ENCODE measurements at places on chromosomes 1 and 21.

DNA sequence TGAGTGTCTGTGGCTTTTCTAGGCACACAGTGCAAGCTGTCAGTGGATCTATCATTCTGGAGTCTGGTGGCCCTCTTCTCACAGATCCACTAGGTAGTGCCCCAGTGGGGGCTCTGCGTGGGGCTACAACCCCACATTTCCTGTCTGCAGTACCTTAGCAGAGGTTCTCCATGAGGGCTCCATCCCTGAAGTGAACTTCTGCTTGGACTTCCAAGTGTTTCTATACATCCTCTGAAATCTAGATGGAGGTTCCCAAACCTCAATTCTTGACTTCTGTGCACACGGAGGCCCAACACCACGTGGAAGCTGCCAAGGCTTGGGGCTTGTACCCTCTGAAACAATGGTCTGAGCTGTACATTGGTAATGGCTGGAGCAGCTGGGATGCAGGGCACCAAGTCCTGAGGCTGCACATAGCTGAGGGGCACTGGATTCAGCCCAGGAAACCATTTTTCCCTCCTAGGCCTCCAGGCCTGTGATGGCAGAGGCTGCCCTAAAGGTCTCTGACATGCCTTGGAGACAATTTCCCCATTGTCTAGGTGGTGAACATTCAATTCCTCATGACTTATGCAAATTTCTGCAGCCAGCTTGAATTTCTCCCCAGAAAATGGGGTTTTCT lies 29.2 kb upstream of the TSNAX start:
- DNase-seq: no peak

DNA sequence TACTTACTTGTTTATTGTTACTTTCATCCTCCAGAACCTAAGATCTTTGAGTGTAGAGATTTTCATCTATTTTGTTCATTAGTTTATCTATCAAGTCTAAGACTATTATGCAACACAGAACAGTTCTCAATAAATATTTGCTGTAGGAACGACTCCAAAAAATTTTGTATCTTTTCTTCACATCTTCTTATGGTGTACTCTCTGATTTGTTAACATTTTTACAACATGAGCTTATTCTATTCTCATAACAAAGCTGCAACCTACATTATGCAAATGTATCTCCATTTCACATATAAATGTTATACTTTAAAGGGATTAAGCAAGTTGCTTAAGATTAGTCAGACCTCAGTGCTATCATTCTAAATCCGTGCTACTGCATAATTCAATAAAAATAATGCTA lies 514.2 kb upstream of the ZP4 start:
- DNase-seq: no peak

GRCh38 chr1:208154040-208154439 lies 90.1 kb downstream of the PLXNA2 start:
- DNase-seq: peak; percentile 89

GRCh38 chr21:45829668-45830067 lies 151.9 kb upstream of the COL6A1 start:
- DNase-seq: no peak

DNA sequence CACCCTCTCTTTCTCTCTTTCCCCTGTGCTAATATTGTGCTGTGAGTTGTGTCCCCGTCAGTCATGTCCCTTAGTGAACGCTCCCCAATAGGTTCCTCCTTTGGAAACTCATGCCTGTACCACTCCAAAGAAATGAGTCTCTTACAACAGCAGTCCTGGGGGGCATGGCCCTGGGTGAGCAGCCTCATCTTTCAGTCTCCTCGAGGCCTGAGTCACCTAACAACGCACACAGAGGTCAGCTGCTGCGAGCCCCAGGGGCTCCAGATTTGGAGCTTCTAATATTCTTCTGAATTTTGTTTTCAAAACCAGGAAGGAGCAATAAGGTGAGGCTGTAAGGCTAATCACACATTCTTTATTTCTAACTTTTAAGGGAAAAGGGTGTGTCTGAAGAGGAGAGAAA lies 30.5 kb upstream of the ZBTB8A start:
- no peak for DNase-seq

DNA sequence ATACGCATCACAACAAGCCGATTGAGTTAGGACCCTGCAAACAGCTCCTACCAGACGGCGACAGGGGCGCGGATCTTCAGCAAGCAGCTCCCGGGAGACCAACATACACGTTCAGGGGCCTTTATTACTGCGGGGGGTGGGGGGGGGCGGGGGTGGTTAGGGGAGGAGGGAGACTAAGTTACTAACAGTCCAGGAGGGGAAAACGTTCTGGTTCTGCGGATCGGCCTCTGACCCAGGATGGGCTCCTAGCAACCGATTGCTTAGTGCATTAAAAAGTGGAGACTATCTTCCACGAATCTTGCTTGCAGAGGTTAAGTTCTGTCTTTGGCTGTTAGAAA lies 162.0 kb downstream of the RUNX1 start:
- DNase-seq: no peak

DNA sequence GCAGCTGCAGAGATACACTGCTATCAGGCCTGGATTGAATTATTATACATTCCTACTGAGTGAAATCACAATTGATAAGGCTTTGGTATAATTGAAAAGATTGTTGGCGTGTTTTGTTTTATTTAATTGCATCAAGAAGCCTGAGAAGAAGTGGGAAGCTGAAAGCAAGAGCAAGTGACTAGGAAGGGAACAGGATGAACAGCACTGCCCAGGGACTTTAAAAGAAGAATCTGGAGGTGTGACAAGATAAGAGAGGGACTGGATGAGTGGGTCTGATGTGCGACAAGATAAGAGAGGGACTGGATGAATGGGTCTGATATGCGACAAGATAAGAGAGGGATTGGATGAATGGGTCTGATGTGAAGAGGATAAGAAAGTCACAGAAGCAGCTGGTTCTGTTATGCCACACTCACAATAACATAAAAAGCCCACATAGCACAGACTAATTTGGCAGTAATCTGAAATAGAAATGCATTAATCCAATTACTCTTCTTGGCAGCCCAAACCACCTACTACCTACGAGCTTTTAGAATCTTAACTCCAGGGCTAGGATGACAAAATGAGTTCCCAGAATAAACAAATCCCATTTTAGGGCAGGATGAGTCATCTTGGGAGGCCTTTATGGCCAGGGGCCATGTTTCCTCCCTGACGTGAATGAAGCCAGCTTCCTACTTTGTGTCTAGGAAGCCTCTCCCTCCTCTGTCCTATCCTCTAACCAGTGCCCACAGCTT lies 129.7 kb downstream of the DUSP10 start:
- DNase-seq: peak; percentile 98

GRCh38 chr1:79617777-79618176 lies 611.2 kb upstream of the ADGRL4 start:
- DNase-seq: peak; percentile 1

DNA sequence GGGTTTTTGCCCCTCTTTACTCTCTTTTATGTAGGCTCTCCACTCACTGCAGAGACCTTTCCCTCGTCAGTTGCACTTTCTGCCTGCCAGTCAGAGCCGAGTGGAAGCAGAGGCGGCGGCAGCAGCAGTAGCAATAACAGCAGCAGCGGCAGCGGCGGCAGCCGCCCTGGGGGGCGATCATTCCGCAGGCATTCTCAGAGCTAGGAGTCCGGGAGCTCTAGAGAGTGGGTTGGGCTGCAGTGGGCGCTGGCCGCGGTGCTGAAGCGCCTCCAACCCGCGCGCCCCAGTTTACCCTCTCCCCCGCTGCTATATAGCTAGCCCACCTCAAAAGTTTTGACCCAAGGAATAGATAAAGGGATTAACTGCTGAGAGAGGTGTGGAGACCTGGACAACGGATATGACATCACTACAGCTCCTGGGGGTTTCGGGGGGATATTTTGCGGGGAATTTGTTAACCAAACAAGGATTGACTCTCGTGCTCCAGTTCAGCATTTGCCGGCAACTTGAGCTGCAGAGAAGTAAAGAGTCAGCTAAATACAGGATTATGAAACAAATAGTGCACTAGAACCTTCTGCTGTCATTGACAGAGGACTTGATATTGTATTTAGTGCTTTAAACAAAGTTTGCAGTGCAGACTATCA lies at the start of gene OLFM3:
OLFM3 (minus strand) TSS at position 102 of the 641 bp plus-strand sequence.
- DNase-seq: peak; percentile 73

GRCh38 chr1:150627826-150628410 lies 1.5 kb downstream of the ENSA start:
- no peak for DNase-seq

GRCh38 chr1:99004861-99005442 lies at the start of gene PLPPR5:
TSS of gene PLPPR5 (minus strand) at chr1:99004861. CDS start at chr1:99004671, 190 bp downstream.
- DNase-seq: peak; percentile 29

GRCh38 chr1:53620061-53620855 lies 118.7 kb downstream of the GLIS1 start:
- no peak for DNase-seq

DNA sequence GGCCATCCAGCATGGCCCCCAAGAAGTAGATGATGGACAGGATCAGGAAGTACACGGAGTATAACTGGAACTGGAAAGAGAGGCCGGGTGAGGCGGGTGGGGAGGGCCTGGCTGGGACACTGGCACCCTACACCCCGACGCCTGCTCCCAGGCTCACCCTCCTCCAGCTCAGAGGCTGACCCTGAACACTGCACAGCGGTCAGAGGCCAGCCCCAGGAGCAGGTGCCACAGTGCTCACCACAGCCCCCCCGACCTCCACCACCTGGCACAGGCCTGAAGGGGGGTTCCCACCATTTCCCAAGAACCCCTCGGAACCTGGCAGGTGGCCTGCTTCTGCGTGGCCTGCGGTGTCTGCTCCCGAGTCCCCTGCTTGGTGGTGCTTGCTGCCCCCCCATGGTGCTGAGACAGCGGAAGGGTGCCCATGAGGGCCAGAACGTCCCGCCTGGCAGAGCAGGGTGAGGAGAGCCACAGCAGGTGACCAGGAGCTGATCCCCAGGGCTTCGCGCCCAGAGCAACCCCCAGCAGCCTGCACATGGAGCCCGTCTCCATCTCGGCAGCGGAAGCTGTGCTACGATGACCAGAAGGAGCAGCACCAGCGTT lies 26.1 kb downstream of the SLC19A1 start:
- DNase-seq: no peak

DNA sequence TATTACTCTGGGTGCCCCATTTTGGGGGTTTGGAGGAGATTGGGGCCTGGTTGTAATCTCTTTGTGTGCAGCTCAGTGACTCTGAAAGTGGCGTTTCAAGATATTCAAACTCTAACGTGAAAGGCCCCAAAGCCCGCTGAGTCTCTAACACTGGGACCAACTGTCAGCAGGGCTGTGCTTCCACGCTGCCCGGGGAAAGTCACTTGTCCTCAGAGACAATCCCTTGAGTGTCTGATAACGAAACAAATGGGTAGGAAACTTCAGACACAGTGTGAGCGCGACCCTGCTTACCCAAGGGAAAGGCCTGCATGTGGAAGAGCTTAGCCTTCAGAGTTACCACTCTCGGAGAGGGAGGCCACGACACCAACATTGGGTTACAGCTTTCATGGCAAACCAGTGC lies 837 bp downstream of the UBASH3A start:
- no peak for DNase-seq

- DNase-seq: no peak
Observed at GRCh38 chr1:151156515-151156819, at the start of gene TNFAIP8L2. TSS of gene TNFAIP8L2 (plus strand) at chr1:151156649. CDS start at chr1:151158698, 2,049 bp downstream.

DNA sequence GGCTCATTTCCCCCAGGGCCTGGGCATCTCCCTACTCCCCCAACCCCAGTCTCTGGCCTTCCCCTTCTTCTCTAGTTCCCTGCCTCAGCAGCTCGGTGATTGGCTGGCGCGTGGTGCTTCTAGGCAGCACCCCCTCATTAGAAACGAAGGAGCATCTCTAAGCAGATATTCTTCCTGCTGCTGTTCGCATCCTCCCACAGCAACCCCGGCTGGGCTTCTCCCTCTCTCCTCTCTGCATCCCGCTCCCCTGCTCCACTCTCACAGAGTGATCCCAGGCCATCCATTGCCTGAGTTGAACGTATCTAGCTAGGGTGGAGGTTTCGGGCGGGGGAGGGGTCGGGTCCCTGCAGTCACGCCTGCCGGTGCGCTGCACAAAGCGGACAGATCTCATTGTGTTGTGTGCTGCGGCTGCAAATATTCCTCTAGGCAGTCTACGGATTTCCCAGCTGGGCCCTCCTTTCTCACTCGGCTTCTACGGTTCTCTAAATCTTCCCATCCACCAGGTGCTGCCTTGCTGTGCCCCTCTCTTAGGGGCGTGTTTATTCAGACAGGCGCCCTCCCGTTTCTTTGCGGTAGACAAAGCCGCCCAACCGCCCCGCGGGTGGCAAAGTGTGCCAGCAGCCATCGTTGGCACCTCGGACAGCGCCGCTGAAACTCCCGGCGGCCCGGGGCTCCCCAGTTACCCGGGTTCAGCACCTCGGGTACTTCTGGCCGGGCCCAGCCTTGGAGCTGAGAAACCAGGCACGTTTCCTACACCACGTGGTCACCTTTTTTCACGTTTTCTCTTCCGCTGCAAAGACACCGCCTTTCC lies 2.2 kb downstream of the CACNA1E start:
- DNase-seq: peak; percentile 96

DNA sequence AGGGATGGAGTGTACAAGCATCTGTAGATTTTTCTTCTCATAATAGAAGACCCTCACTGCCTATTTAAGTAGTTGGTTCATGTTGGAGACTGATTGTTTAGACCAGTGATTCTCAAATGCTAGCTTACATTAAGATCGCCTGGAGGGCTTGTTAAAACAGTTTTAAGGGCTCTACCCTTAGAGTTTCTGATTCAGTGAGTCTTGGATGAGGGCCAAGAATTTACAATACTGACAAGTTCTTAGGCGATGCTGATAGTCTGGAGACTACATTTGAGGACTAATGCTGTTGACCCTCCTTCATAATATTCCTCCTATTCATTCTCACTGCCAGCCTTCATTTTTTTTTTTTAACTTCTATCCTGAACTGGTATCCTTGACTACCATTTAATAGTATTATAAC lies 15.2 kb upstream of the AGO3 start:
- no peak for DNase-seq

DNA sequence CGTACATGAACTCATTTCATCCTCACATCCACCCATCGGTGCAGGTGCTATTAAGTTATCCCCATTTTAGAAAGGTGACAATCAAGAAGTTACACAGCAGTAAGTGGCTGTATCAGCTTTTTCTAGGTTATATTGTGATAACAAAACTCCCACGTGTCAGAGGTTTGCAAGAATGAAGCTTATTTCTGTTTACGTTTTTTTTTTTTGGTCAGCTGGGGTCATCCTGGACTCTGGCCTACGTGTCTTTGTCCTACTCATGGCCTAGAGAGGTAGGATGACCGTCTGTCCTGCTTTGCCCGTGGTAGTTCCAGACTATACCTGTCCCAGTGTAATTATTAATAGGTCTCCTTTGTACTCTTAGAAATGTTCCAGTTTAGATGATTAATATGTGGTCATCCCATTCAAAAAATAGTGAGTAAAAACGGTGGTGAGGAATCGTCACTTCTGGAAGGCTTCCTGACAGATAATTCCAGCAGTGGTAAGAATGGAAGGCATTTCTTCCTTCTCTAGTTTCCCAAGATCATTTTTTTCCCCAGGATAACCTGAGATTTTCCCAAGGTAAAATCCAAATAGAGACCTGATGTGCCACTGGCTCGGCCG lies 64.2 kb upstream of the KIF26B start:
- DNase-seq: no peak

- no peak for DNase-seq
Observed at GRCh38 chr1:57934745-57935144, 510.9 kb upstream of the DAB1 start.

- no peak for DNase-seq
Observed at GRCh38 chr1:240306673-240307072, 215.0 kb downstream of the FMN2 start.

GRCh38 chr1:156489935-156490293 lies 10.7 kb downstream of the MEF2D start:
- no peak for DNase-seq

GRCh38 chr1:240314845-240315801 lies 223.4 kb downstream of the FMN2 start:
- DNase-seq: no peak
